ENCODE measurements at places on chromosomes 12 and 14.

- no peak for DNase-seq
Measured at GRCh38 chr12:93139028-93139665, 210.1 kb upstream of the EEA1 start.

DNA sequence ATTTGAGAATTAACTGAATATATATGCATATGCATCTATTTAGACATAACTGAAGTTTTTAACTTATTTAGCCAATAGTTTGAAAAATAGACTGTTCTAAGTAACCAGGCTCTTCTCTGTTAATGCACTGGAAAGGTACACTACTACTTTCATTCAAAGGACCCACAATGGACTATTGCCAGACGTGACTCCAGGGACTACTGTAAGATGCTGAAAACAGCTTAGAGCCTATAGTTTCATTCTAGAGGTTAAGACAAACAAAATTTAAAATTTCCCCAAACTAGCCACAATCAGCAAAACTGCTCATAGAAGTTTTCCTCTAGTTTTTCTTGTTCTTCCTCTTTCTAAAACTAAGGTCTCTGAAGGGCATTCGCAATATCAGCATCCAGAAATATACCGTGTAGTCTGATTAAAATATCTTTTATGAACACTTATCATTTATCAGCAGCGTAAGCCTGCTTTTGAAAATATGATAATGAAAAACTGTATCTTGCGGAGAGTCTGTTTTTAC is 10.4 kb downstream of the APPL2 start:
- DNase-seq = no peak

DNA sequence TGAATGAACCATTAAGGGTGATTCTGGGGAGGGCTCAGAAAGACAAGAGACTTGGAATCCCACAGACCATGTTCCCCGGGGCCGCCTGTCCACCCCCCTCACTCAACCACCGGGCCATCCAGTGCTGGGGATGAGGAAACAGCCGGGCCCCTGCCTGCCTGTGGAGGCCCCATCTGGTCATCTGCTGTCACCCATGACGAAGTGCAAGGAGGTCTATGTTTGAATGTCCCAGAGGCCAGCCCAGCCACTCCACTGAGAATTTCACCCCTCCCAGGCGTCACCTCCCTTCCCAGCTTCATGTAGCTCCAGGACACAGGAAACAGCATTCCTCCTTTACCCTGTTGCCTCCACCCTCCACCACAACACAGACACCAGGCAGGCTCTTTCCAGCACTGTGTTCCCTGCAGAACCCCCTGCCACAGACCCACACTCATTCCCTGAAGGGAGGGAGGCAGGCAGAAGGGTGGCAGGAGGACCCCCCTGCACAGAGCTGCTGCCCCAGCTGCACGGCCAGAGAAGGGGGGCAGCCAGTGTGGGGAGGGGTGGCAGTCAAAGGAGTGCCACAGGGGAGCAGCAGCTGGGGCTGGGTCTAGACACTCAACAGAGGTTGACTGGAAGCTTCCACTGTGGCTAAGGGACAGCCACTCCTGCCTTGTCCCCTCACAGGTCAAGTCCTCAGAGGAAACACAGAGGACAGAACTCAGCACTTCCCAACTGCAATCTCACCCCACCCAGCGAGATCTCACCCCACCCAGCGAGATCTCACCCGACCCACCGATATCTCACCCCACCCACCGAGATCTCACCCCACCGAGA is 50.3 kb upstream of the PPP2R5C start:
- DNase-seq = no peak

DNA sequence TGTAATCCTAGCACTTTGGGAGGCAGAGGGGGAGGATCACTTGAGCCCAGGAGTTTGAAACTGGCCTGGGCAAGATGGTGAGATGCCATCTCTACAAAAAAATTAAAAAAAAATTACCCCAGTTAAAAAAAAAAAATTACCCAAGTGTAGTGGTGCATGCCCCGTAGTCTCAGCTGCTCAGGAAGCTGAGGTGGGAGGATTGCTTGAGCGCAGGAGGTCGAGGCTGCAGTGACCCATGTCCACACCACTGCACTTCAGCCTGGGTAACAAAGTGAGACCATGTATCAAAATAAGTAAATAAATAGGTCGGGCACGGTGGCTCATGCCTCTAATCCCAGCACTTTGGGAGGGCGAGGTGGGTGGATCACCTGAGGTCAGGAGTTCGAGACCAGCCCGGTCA is 128.8 kb downstream of the VRK1 start:
- no peak for DNase-seq

- no peak for DNase-seq
Measured at GRCh38 chr14:27612121-27612520, 1014.3 kb upstream of the NOVA1 start.

GRCh38 chr12:92055877-92056276 is 89.8 kb downstream of the BTG1 start:
- DNase-seq = peak; percentile 34

DNA sequence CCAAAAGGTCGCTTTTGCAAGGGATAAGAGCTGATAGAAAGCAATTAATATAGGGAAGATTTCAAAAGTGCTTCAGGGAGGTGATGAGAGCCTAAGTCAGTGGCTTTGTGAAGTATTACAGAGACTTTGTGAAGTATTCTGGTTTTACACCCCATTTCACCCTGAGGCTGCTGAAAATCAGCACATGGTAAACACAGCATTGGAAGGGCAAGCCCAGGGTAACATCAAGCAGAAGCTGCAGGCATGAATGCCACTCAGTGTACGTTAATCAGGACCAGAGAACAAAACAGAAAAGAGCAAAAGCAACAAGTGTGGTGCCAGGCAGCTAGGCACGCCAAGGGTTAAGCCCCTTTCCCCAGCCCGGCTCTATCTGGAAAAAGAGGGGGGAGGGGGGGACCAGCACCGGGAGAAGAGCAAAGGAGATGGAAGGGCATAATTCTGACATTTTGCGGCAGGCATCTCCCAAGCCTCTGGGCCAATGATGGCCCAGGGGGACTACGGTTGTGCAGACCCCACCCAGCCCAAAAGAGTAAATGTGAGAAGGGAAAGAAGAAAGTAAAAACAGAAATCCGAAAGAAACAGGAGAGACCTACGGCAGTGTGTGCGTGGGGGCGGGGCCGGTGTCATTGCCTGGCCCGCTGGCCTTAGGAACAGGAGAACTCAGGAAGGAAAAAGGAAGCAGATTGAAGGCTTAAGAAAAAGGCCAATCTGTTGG is 58.9 kb downstream of the DHRS2 start:
- no peak for DNase-seq

GRCh38 chr12:25084816-25085215 is 110.1 kb downstream of the DNAI7 start:
- DNase-seq = no peak

- no peak for DNase-seq
Measured at GRCh38 chr12:106020736-106021135, 118.0 kb downstream of the NUAK1 start.

- no peak for DNase-seq
Measured at GRCh38 chr12:75715323-75715644, 203.9 kb upstream of the KRR1 start.

GRCh38 chr12:103382119-103382518 is 113.6 kb downstream of the C12orf42 start:
- DNase-seq = no peak

DNA sequence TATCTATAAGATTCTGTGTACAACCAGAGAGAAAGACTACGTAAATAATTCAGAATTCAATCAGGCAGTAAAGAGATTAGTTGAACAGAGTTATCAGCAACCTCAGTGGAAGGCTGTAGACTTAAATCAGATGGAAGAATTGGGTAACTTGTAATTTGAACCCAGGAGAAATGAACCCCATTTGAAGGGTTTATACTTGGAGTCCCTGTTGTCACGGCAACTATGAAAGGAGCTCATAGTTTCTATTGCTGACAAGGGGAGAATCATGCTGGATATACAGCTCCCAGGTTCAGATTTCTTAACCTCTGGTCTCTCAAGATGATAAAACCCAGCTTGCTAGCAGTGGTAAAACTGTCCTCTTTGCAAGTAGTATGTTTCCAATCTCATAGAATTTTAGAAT is 54.4 kb upstream of the BMP4 start:
- DNase-seq = no peak

DNA sequence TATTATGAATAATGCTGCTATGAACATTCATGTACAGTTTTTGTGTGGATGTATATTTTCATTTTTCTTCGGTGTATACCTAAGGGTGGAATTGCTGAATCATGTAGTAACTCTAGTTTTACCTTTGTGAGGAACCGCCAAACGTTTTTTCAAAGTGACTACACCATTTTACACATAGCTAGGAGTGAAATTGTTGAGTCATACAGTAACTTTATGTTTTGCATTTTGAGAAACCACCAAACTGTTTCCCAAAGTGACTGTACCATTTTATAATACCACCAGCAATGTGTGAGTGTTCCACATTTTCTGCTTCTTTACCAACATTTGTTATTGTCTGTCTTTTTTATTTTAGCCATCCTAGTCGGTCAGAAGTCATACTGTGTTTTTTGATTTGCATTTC is 3.1 kb upstream of the TPH2 start:
- no peak for DNase-seq
